PC-3 (cell line): ENCODE measurements at places on chromosomes 1 and 21. TPM values are rescaled to one million over a fixed set of nuclear protein-coding genes. Genes with fewer than 3 reads are reported as not detected.

AGBL4 gene
- total RNA-seq: 0.33 and 2.8 TPM in 2 replicates

XCL2 gene
- not detected in 2 replicates for total RNA-seq

UMODL1 gene
- total RNA-seq: 0.58 TPM in 1 of 2 replicates, not detected in the other

HCN3 gene
- 1.8 and 1.9 TPM in 2 replicates for total RNA-seq

RORC gene
- total RNA-seq: 0.26 TPM in 1 of 2 replicates, not detected in the other

TMEM69 gene
- total RNA-seq: 26.6 and 28.5 TPM in 2 replicates

TCP10L gene
- total RNA-seq: 0.23 and 2.1 TPM in 2 replicates

ERVH48-1 gene
- total RNA-seq: not detected in 2 replicates

RRP1B gene
- total RNA-seq: 44.2 and 53.0 TPM in 2 replicates

KRTAP19-6 gene
- not detected in 2 replicates for total RNA-seq

ANGPTL3 gene
- total RNA-seq: not detected in 2 replicates

LCE2C gene
- not detected in 2 replicates for total RNA-seq

ANKRD45 gene
- not detected in 2 replicates for total RNA-seq

PRAMEF8 gene
- not detected in 2 replicates for total RNA-seq

DCDC2B gene
- total RNA-seq: not detected in 2 replicates

PTPRU gene
- 25.7 and 31.4 TPM in 2 replicates for total RNA-seq

C1QA gene
- total RNA-seq: not detected in 2 replicates

COL9A2 gene
- 4.4 and 7.0 TPM in 2 replicates for total RNA-seq

NCF2 gene
- 26.1 and 31.3 TPM in 2 replicates for total RNA-seq

FMN2 gene
- total RNA-seq: 4.6 and 8.3 TPM in 2 replicates

SMCP gene
- not detected in 2 replicates for total RNA-seq

TNFRSF4 gene
- 0.11 and 0.17 TPM in 2 replicates for total RNA-seq

RPE65 gene
- total RNA-seq: not detected in 2 replicates

PLA2G4A gene
- 1.3 and 2.3 TPM in 2 replicates for total RNA-seq

HPCAL4 gene
- 0.04 and 0.12 TPM in 2 replicates for total RNA-seq

LHX4 gene
- total RNA-seq: 0.04 TPM in 1 of 2 replicates, not detected in the other

PDZK1IP1 gene
- not detected in 2 replicates for total RNA-seq

NTMT2 gene
- not detected in 2 replicates for total RNA-seq

HMGCS2 gene
- not detected in 2 replicates for total RNA-seq

SYT14 gene
- 3.5 and 5.2 TPM in 2 replicates for total RNA-seq

OR2T3 gene
- not detected in 2 replicates for total RNA-seq

CHI3L2 gene
- total RNA-seq: 0.55 TPM in 1 of 2 replicates, not detected in the other

SMIM1 gene
- total RNA-seq: 10.8 and 14.3 TPM in 2 replicates

NR0B2 gene
- total RNA-seq: not detected in 2 replicates

LCE6A gene
- not detected in 2 replicates for total RNA-seq

CELA3A gene
- total RNA-seq: not detected in 2 replicates

RGS18 gene
- not detected in 2 replicates for total RNA-seq

LRRC38 gene
- 2.6 and 4.8 TPM in 2 replicates for total RNA-seq

AHCYL1 gene
- total RNA-seq: 35.8 and 40.9 TPM in 2 replicates

FALEC gene
- total RNA-seq: 0.73 TPM in 1 of 2 replicates, not detected in the other

AGT gene
- total RNA-seq: 0.35 TPM in 1 of 2 replicates, not detected in the other

FAM89A gene
- total RNA-seq: 7.5 and 12.4 TPM in 2 replicates

RHBDL2 gene
- total RNA-seq: 3.6 and 10.0 TPM in 2 replicates

OR2T11 gene
- not detected in 2 replicates for total RNA-seq

TNN gene
- not detected in 2 replicates for total RNA-seq

CRYAA gene
- total RNA-seq: not detected in 2 replicates

TCHHL1 gene
- total RNA-seq: not detected in 2 replicates

CRP gene
- not detected in 2 replicates for total RNA-seq

CLCA1 gene
- not detected in 2 replicates for total RNA-seq

TTLL10 gene
- total RNA-seq: 0.36 and 0.46 TPM in 2 replicates

MAB21L3 gene
- total RNA-seq: 1.4 and 2.6 TPM in 2 replicates
